ENCODE measurements at places on chromosomes 7 and 10. TPM values are rescaled to one million over a fixed set of nuclear protein-coding genes. Genes with fewer than 3 reads are reported as not detected.

The TMEM254 gene
- 57.0 TPM for polyA plus RNA-seq

The MOGAT3 gene
- polyA plus RNA-seq: 0.69 TPM

The SFTPA1 gene
- not detected for polyA plus RNA-seq

The NYAP1 gene
- 4.2 TPM for polyA plus RNA-seq

The AS3MT gene
- 27.2 TPM for polyA plus RNA-seq

The FAM131B gene
- polyA plus RNA-seq: 2.4 TPM

The CALCR gene
- polyA plus RNA-seq: 0.08 TPM

The PODXL gene
- 39.1 TPM for polyA plus RNA-seq

The FGFR2 gene
- 107 TPM for polyA plus RNA-seq

The CD36 gene
- polyA plus RNA-seq: 24.5 TPM

The LRWD1 gene
- 15.4 TPM for polyA plus RNA-seq

The WDFY4 gene
- 3.0 TPM for polyA plus RNA-seq

The RFC2 gene
- polyA plus RNA-seq: 31.4 TPM

The LRRN3 gene
- polyA plus RNA-seq: 3.6 TPM

The SLC29A3 gene
- 9.9 TPM for polyA plus RNA-seq

The GIMAP4 gene
- polyA plus RNA-seq: 22.6 TPM

All from left renal pelvis (tissue), 4 donors.